ENCODE measurements at places on chromosomes 6 and 20.
A peak's percentile ranks its signal among the peaks of the same experiment; 100 is the strongest.

- no peak for DNase-seq
Observed at GRCh38 chr6:170553534-170554012, 466 bp upstream of the PSMB1 start.

GRCh38 chr6:37321101-37321500 lies 32.7 kb upstream of the RNF8 start:
- DNase-seq = no peak

- no peak for DNase-seq
Observed at GRCh38 chr6:158907931-158908330, 88.8 kb upstream of the EZR start.

GRCh38 chr6:124947971-124948451 lies 14.2 kb upstream of the RNF217 start:
- no peak for DNase-seq

DNA sequence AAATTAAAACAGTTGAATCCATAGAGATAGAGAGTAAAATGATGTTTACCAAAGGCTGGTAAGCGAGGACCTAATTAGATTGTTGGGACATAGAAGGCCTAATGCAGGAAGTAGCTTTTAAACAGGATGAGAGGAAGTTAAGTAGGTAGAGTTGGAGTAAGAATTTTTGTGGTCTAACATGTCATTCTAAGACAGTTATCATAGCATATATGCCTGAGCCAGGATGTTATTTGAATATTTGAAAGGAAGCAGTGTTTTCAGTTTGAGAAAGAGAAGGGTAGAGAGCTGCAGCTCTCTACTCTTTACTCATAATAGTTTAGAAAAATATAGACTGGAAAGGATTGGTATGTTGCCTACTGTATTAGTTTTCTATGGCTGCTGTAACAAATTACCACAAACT lies 121.6 kb downstream of the MEI4 start:
- no peak for DNase-seq

DNA sequence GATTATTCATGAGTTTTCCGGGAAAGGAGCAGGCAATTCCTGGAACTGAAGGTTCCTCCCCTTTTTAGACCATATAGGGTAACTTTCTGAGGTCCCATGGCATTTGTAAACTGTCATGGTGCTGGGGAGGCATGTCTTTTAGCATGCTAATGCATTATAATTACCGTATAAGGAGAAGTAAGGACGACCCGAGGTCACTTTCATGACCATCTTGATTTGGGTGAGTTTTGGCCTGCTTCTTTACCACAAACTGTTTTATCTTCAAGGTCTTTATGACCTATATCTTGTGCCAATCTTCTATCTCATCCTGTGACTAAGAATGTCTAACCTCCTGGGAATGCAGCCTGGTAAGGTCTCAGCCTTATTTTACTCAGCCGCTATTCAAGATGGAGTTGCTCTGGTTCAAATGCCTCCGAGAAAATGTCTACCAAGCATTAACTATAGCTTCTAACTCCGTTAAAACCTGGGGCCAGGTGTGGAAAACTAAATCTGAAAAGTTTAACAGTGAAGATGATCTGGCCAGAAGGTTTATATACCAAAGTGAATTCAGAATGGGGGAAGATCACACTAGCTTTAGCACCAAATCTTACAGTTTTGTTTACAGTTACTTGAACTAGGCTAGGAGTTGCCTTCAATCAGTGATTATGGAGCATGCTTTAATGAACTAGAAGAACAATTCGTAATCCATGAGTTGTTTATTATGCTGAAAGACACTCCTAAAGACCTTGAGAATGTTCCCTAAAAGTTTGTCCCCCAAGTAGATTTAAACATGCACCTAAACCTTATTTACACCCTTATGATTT lies 80.0 kb upstream of the TOP1 start:
- DNase-seq = no peak

DNA sequence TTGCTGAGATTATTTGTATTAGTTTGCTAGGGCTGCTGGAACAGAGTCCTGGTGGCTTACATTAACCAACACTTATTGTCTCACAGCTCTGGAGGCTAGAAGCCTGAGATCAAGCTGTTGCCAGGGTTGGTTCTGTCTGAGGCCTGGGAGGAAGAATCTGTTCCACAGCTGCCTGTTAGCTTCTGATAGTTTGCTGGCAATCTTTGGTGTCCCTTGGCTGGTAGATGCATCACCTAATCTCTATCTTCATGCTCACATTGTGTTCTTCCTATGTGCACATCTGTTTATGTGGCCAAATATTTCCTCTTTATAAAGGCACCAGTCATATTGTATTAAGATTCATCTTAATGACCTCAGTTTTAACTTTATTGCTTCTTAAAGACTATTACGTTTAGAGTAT lies 19.5 kb downstream of the SF3B5 start:
- DNase-seq = no peak

DNA sequence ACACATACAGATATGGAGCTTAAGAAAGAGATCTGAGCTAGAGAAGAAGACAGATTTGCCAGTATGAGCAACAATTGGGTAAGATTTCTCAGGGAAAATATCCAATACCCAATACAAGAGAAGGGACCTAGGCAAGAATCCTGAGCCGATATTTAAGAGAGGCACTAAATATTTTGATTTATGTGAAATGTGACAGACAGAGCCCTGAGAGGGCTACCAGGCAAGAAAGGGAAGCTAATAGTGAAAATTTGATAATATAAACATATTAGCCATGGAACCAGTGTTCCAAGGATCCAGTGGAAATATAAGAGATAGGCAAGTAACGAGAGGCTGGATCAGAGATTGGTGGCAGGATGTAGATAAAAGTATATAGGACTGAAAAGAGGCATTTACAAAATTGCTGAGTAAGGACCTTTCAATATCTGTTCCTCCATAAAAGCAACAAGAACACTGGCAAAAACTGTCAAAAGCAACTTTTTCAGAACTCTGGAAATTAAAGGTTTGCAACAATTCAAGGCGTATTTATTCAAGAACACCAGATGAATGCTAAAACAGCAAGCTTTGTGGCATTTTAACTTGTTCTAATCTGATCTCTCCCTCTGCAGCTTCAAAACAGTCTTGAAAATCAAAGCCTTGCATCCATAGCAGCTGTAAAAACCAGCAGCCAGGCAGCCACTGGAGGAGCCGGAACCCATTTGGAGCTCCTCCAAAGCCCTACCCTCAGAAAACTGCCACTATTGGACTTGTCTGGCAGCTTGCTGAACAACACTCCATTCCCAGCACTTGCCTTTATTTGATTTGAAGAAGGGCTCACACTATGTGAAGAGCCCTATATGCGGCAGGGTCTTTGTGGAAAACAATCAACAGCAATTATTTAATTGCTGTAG lies 58.8 kb downstream of the REV3L start:
- DNase-seq = no peak

- DNase-seq = peak; percentile 74
Observed at GRCh38 chr6:33410711-33411631, at the start of gene PHF1. TSS of gene PHF1 (plus strand) at chr6:33411014. CDS start at chr6:33412264, 1,250 bp downstream.

GRCh38 chr20:35592339-35592974 lies 23.2 kb upstream of the SPAG4 start:
- no peak for DNase-seq

- no peak for DNase-seq
Observed at GRCh38 chr20:58851221-58851968, 693 bp upstream of the GNAS-AS1 start.

- no peak for DNase-seq
Observed at GRCh38 chr20:38751360-38751976, 3.2 kb downstream of the ACTR5 start.

DNA sequence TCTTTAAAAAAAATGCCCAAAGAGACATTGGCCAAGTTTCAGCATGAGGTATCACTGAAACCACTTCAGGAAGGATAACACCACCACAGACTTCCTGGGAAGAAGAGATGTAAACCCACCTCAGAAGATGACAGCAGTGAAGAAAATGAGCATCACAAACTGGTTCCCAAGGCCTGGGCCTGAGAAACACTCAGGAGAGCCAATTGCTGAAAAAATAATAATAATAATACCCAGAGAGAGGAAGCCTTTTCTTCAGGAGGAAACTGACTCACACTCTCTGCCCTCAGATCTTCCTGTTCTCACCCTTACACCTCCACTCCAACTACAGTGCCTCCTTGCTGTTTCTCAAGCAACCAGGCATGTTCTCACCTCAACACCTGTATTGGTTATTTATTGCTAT lies 68.1 kb upstream of the MAFB start:
- DNase-seq = no peak

- DNase-seq = no peak
Observed at GRCh38 chr6:119426619-119427018, 77.1 kb upstream of the MAN1A1 start.

Measured in activated CD8-positive, alpha-beta memory T cell treated with anti-CD3 and anti-CD28 coated beads for 1 hour (primary cell).